ENCODE measurements at places on chromosomes 13 and 19.

DNA sequence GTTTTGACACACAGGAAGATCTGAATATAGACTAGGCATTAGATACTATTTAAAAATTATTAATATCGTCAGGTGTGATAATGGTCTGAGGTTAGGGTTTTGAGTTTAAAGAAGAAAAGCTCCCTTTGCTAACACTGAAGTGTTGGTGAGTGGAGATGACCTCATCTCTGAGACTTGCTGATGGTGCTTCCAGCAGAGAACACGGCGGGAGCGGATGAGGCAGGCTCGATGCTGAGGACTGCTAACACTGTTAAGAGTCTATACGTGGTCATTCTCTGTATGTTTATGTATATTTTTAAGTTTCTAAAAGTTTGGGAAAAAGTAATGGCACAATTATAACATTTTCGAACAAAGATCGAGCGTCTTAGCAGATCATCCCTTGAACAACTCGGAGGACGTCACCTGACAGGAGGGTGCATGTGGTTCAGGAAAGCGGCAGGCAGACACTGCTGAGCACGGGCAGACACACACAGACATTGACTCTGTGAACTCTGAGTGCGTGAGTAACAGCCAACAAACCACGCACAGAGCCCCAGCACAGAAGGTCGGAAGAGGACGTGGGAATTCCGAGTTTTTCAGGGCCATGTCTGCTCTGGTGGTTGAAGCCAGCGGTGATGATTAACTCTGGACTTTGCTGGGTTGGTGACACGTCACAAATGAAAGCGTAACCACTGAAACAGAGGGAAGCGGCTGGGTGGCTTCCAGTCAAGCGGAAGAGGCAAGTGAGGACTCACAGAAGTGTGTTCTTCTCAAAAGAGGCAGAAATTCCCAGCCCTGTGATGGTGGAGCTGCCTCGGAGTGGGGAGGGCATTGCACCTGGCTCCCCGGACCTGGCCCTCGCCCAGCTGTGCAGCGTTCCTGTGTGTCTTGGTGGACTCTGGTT, 91.9 kb upstream of the TEX29 start:
- no peak for DNase-seq

GRCh38 chr19:53826876-53827275, 2.8 kb upstream of the NLRP12 start:
- DNase-seq: no peak

GRCh38 chr13:45113233-45114224, 6.8 kb upstream of the GTF2F2 start:
- no peak for DNase-seq

DNA sequence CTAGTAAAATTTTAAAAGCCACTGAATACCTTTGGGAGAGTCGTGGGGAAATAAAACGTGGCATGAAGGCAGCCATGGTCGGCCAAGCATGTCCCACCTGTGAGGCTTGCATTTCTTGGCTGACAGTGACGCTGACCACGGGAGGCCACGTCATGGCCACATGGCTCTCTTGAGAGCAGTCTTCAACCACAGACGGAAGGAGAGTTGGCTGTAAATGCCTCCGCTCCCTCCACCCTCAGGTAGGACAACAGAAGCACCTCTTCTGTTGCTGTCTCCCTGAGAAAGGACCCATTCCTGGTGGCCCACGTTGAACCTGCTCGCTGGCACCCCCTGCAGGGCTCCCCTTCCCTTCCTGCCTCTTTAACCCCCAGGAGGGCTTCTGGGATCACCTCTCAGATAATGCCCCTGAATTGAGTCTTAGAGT, 10.6 kb upstream of the LRRC25 start:
- DNase-seq: no peak

- DNase-seq: no peak
These were observed 1795.5 kb upstream of the PRR20A start for GRCh38 chr13:55345224-55345623.

DNA sequence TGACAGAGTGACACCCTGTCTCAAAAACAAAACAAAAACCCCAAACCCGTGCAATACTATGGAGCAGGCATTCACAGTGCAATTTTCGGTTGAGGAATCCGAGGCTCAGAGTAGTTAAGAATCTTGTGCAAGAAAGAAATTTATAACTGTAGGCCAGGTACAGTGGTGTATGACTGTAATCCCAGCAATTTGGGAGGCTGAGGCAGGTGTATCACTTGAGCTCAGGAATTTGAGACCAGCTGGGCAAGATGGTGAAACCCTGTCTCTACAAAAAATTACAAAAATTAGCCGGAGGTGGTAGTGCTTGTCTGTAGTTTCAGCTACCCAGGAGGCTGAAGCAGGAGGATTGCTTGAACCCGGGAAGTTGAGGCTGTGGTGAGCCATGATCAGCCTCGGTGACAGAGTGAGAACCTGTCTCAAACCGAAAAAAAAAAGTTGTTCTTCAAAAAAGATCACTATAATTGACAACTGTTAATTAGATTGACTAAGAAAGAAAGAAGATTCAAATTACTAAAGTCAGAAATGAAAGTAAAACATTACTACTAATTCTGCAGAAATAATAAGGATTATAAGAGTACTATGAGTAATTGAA, 12.9 kb downstream of the CEACAM1 start:
- no peak for DNase-seq

- DNase-seq: no peak
These were observed 1436.4 kb downstream of the UQCRFS1 start for GRCh38 chr19:27776524-27776923.

- DNase-seq: no peak
These were observed 72.2 kb downstream of the DHRS12 start for GRCh38 chr13:51731759-51732158.

GRCh38 chr13:92460479-92460878, 766.1 kb upstream of the GPC6 start:
- DNase-seq: no peak

GRCh38 chr19:44512326-44513298, 12.3 kb upstream of the ZNF180 start:
- DNase-seq: no peak

- no peak for DNase-seq
These were observed 130.2 kb upstream of the MCF2L start for GRCh38 chr13:112838842-112839117.

GRCh38 chr19:8079988-8080387, 27.4 kb downstream of the CCL25 start:
- no peak for DNase-seq

GRCh38 chr19:40277356-40278059, 7.6 kb downstream of the AKT2 start:
- no peak for DNase-seq

GRCh38 chr19:41734585-41734984, 20.7 kb upstream of the CEACAM6 start:
- DNase-seq: no peak

GRCh38 chr19:30471441-30471840, 99.3 kb downstream of the ZNF536 start:
- no peak for DNase-seq

DNA sequence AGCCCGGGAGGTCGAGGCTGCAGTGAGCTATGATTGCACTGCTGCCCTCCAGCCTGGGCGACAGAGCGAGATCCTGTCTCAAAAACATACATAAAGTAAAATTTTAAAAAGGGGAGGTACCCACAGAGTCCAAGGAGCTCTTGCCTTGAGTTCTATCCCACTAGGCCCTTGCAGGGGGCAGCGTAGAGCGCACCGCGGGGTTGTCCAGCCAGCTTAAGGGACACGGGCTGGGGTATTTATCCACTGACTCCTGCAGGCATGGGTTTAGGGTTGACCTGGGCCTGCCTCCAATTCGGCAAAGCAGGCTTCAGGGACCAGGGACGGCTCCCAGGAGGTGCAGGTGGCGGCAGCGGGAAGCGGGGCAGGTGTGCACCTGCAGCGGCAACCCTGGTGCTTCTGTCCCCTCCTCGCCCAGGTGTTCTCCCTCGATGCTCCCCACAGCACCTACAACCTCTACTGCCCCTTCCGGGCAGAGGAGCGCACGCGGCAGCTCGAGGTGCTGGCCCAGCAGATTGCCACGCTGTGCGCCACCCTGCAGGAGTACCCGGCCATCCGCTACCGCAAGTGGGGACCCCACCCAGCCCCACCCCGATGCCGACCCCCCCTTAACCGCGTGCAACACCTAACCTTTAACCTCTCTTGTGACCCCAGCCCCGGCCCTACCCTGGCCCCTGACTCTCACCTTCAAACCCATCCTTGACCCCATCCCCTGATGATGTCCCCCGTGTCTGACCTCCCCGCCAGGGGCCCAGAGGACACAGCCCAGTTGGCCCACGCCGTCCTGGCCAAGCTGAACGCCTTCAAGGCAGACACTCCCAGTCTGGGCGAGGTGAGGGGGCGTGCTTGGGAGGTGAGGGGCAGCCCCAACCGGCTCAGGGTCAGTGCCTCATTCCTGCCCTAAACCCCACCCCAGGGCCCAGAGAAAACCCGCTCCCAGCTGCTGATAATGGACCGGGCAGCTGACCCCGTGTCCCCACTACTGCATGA, 4.7 kb downstream of the STXBP2 start:
- DNase-seq: no peak

- no peak for DNase-seq
These were observed 404.4 kb downstream of the SPRY2 start for GRCh38 chr13:79936368-79937136.

GRCh38 chr13:26784704-26785639, 24.4 kb upstream of the GPR12 start:
- no peak for DNase-seq

- no peak for DNase-seq
These were observed 28.3 kb downstream of the ZNF507 start for GRCh38 chr19:32373585-32374295.

- no peak for DNase-seq
These were observed 9.6 kb upstream of the NFIC start for GRCh38 chr19:3356805-3357204.

GRCh38 chr13:20127562-20128458, 33.0 kb downstream of the GJA3 start:
- no peak for DNase-seq

DNA sequence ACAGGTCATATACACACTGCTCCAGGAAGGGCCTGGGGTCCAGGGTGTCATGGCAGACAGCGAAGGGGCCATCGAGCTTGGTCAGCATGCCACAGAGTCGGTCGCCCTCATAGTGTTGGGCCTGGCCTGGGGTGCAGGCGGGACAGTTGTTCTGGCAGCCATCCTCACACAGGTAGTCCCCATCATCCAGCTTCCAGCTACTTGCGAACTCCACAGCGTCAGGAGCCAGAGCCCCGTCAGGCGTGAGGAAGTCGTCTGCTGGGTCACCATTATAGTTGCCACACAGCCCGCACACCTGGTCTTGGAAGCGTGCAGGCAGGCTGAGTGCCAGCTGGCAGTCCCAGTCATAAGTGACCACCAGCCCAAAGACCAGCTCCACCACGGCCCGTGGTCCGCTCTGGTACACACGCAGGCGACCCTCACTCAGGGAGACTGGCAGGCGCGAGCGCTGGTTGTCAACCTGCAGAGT, 16.2 kb downstream of the FCGBP start:
- no peak for DNase-seq

- DNase-seq: no peak
These were observed 133.3 kb downstream of the USP12 start for GRCh38 chr13:27038323-27038722.

DNA sequence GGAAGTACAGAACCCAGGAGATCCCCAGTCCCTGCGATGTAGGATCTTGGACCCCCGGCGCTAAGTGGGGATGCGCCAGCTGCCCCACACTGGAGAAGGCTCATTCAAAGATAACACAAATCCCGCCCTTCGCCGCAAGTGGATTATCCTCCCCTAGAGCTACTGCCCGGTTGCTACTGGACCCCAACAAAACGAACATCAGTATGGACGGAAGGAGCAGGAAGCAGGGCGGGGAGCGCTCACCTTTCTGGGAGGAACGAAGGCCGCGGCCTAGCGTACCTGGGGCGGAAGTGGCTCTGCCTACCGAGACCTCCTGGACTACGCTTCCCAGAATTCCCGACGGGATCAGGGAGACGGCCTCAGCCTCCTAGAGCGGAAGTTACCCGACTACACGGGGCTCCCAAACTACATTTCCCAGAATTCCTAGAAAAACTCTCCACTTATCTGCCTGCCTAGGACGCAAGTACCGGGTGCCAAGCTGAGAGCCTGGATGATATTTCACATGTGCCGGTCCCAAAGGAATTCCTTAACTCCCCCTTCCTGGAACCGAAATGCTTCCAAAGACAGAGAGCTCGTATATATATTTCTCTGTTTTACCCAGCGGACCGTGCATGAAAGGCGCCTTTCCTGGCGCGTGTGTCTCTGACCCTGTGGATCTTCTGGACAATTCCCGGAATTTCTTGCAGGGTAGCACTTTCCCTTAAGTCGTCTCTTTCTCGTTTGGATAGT, at the start of gene ZNF112:
Gene ZNF112 (minus strand): TSS at position 298 of the 729 bp plus-strand sequence. CDS start 16,141 bp downstream, outside the sequence.
- no peak for DNase-seq

DNA sequence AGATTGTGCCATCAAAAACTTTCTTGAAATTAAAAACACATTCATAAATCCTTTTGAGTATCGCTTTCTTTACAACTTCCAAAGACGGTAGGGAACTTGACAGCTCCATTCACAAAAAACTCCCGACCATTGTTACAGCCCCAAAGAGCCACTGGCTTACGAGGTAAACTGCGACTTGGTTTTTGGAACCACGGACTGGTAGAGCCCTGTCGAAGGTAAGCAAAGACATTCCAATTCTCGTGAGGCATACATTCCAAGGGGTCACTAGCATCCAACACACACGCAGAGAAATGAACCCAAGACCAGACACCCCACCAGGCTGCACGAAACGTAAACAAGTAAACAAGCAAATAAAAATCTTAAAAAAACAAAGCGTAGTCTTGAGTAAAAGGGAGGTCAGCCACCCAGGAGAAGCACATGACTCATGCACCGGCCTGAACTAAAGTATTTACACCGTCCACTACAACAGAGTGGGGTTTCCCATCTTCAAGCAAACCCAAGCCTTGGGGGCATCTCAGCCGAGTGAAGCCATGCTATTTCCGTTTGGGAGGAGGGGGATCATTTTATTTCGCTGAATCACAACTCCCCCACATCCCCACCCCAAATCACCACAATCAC, 1.4 kb downstream of the BRD4 start:
- DNase-seq: no peak

GRCh38 chr13:33228648-33229445, 56.7 kb downstream of the STARD13 start:
- no peak for DNase-seq

- no peak for DNase-seq
These were observed 26.5 kb downstream of the MED26 start for GRCh38 chr19:16601378-16602052.

GRCh38 chr13:89307278-89307677, 1636.1 kb downstream of the SLITRK5 start:
- no peak for DNase-seq

GRCh38 chr19:19053508-19054314, 10.1 kb upstream of the SLC25A42 start:
- DNase-seq: no peak

DNA sequence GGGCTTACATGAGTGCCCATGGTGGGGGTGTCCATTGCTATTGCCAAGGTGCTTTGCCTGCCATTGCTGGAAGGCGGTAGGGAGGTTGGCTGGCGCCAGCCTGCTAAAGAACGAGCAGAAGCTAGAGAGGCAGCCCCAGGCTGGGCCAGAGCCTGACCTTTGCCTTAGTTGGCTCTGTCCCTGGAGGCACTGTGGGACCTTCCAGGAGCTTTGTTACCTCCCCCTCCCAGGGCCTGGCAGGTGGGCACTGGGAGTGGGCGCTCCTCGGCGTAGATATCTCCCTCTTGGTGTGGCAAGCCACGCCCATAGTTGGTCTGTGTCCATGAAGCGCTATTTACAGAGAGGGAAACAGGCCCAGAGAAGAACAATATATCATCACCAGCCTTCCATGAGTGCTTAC, 2.3 kb upstream of the SLC25A42 start:
- no peak for DNase-seq

- no peak for DNase-seq
These were observed 3.3 kb downstream of the OR10H1 start for GRCh38 chr19:15812060-15812722.
